ENCODE measurements at places on chromosomes 4 and X. TPM values are rescaled to one million over a fixed set of nuclear protein-coding genes. Genes with fewer than 3 reads are reported as not detected.
A peak's percentile ranks its signal among the peaks of the same experiment; 100 is the strongest.

DNA sequence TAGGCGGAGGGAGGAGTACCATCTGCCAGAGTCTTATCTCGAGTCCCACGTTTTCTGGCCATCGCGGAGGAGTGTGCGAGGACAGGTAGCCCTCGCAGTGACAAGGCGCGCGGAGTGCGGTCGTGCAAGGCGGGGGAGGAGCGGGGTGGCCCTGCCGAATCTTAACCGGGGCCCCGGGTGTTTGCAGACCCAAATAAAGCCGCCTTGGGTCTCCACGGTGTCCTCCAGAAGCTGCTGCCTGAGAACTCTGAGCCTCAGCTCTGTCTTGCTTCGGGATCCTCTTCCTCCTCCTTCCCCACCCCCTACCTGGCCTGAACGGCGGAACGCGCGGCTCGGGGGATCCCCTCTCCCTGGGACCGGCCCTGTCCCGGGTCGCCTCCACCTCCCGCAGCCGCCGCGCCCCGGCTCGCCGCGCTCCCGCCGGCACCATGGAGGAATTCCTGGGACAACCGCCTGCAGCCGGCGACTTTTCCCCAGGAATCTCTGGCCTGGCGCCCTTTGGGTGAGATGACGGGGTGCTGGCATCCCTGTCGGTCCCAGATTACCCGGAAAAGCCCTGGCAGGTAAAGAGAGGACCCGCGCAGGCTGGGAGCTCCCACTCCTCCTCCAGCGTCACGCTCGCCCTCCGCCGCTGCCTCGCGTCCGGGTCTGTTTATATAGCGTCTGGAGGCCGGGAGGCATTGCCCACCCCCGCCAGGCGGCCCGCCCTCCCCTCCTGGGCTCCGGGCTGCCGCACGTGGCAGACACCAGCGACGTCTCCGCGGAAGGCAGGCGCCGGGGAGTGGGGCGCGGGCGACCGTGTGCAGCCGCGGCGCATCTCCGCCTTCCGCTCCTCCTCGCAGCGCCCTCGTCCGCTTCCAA, at the start of gene GALNTL6:
GALNTL6 (plus strand) TSS at position 740 of the 861 bp plus-strand sequence.
- peak; percentile 22 for ATAC-seq

- ATAC-seq, result no peak
Measured at GRCh38 chr4:117284736-117285135, 199.4 kb upstream of the TRAM1L1 start.

- ATAC-seq, result peak; percentile 41
Measured at GRCh38 chr4:73661646-73662119, 41.4 kb upstream of the RASSF6 start.

GRCh38 chr4:39525822-39526690, 1.2 kb downstream of the UGDH start:
- ATAC-seq, result no peak

DNA sequence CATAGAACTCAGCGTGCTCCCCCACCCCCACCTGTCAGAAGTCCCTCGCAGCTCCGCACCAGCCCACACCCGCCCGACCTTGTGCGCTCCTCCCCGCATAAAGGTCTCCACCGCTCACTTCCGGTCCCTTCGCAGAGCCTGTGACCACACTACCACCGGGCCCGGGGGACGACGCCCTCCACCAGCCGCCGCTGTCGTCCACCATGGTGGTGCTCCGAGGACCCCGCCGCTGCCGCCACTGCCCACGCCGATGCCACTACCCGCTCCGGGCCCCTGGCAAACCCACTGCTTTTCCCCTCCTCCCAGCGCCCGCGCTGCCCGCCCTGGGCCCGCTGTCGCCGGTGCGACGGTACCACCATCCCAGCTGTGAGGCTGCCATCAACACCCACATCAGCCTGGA, 79.8 kb upstream of the LANCL3 start:
- ATAC-seq, result no peak

- no peak for ATAC-seq
Measured at GRCh38 chr4:6221301-6221850, 21.0 kb upstream of the JAKMIP1 start.

DNA sequence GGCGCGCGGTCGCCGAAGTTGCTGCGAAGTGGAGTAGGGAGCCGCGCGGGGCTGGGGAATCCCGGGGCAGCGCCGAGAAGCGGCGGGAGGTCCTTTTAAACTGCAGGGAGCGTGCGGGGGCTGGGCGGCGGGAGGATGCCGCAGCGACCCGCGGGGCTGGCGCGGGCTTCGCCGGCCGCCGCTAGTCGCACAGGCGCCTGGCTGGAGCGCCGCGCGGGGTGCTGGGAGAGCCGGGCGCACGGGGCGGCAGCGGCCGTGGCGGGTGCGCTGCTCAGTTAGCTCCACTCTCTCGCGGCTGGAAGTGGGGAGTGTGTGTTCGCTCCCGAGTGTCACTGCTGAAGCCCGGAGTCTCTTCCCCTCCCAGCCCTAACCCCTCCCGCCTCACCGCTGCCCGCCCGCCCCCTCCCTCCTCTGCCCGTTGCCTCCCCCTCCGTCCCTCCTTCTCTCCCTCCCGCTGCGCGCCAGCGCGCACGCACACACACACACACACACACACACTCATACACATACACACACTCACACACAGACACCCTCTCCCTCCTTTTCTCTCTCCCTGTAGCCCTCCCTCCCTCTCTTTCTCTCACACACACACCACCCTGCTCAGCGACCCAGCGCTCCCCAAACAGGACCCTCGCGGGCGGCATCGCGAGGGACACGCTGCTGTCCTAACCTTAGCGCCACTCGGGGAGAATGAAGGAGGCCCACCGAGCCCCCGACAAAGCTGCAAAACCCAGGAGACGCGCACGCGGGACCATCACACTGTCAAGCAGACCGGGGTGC, at the start of gene NDNF:
NDNF (minus strand) TSS at position 312 of the 780 bp plus-strand sequence. CDS start 26,698 bp downstream, outside the sequence.
- peak; percentile 56 for ATAC-seq

- ATAC-seq, result no peak
Measured at GRCh38 chrX:53357799-53358530, 64.5 kb downstream of the SMC1A start.

Gene SPANXD
- total RNA-seq, result not detected

Gene PNMA5
- not detected for total RNA-seq

Gene ZAR1
- not detected for total RNA-seq

Gene TMEM185A
- 16.5 TPM for total RNA-seq

Gene RLIM
- 21.6 TPM for total RNA-seq

Gene MAMLD1
- total RNA-seq, result 0.76 TPM

Gene RBM10
- 23.6 TPM for total RNA-seq
